ENCODE measurements at places on chromosomes 2 and 18.

- no peak for DNase-seq
Observed at GRCh38 chr18:47821314-47821713, 109.1 kb downstream of the SMAD2 start.

DNA sequence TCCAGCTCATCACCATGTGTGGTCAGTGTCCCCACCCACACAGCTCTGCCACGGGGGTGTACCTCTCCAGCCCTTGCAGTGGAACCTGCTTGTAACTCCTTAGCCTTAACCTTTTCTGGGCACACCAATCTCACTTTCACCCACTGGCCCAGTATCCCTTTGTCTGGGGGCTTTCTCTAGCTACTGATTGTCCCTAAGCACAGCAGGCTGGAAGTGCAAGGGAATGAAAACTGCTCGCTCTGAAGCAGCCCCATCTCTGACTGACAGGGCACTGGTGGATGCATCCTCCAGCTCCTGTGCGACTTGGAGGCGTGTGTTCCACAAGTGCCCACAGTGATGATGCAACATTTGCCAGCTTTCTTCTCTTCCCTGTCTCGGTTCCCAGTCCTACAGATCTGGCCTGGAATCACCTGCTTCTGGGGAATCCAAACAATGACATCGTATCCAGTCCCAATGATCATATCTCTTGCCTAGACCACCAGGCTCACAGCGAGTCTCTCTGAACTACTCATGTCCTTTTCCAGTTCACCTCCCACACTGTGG is 33.6 kb downstream of the SCTR start:
- DNase-seq = no peak

GRCh38 chr2:232600053-232600773 is 33.2 kb upstream of the EFHD1 start:
- DNase-seq = no peak

DNA sequence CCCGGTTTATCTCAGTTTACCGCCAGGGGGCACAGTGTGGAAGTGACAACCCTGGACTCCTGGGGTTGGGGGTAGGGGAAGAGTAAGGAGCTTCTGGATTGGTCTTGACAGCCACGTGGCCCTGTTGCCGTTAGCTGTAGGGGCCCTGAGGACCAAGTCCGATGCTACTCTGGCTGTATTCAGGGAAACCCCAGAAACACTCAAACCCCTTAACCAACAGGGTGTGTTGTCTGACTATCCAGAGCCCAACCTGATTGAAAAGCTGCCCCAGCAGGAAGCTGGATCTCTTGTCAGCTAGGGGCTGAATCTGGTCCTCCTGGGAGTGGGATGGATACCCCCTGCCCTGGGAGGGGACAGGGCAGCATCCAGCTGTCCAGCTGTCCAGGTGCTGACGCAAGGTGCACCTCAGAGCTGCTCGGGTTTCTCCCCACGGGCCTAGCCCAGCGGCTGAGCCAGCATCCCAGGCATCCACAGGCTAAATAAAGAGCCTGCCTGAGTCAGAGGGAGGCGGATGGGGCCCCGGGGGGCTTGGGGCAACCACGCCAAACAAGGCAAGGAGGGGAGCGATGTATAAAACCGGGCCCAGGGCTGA is 3.1 kb upstream of the GMPPA start:
- DNase-seq = peak; percentile 31

- DNase-seq = peak; percentile 95
Observed at GRCh38 chr2:101961338-101962191, 30.2 kb upstream of the IL1R2 start.

GRCh38 chr2:177989029-177989885 is 83.3 kb downstream of the PDE11A start:
- DNase-seq = no peak

DNA sequence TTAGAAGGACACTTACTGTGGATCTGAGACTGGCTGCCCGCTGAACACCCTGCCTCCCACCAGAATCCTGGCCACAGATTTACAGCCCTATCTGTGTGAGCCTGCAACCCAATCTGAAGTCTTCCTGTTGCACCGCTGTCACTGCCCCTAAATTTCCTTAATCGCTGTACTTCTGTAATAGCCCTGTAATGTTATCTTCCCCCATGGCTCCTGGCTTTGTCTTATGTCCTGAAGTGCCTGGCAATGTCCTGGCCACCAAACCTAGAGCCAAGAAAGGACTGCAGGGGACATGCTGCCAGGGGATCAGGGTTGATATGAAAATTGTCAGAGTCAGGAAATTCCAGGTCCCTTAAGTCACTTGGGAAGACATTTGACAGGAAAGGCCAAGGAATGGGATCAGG is 52.7 kb downstream of the FHOD3 start:
- DNase-seq = no peak

- DNase-seq = no peak
Observed at GRCh38 chr18:23591011-23591410, 4.7 kb upstream of the NPC1 start.

GRCh38 chr18:79549638-79550000 is 130.0 kb upstream of the CTDP1 start:
- no peak for DNase-seq

DNA sequence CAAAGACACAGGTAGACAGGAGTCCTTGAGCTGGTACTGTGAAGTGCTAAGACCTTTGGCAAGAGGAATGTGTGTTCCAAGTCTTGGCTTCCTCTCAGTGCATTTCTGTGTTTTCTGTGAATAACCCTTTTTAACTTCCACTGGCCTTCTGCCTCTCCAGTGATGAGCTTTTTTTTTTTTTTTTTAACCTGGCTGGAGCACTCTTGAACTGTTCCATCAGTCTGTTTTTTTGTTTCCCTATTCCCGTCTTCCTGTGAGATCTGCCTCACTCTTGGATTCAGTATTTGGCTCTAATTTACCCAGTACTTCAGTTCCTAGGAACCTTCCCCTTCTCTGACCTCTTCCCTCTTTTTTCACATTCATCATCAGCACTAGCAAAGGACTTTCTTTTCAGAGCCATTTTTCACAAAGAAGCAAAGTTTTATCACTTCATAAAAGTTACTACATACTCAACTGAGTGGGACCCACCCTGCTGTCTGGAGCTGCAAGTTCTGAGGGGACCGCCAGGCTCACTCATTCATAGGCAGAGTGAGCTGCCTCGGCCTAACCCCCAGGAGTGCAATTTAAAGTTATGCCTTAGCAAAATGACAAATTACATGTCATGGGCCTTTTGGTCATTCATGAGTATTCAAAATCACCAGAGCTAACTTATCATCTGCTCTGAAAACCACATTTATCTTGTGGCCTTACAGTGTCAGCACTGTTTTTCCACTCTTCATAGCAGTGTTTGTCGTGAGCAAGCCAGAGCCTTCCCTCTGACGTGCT is 126.9 kb upstream of the DAPL1 start:
- no peak for DNase-seq

GRCh38 chr2:65429786-65430602 is 2.4 kb downstream of the SPRED2 start:
- no peak for DNase-seq

- no peak for DNase-seq
Observed at GRCh38 chr2:58055033-58055786, 8.6 kb downstream of the VRK2 start.

- DNase-seq = no peak
Observed at GRCh38 chr2:241808051-241808720, 807 bp upstream of the NEU4 start.

DNA sequence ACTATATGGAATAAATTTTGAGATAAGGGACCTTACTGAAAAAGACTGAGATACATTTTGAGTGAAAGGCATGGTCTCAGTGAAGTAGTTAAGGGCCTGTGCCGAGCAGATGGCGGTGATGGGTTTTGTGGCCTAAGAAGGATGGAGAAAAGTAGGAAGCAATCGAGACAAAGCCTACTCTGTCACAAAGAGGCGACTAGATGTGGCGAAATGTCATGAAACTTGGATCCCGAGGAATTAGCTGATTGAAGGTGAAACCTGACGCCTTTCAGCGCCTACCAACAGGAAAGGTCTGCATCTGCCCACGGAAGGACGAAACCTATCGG is 558 bp upstream of the CEP192 start:
- DNase-seq = peak; percentile 28

- DNase-seq = no peak
Observed at GRCh38 chr2:52810460-52810859, 957.1 kb upstream of the CHAC2 start.

DNA sequence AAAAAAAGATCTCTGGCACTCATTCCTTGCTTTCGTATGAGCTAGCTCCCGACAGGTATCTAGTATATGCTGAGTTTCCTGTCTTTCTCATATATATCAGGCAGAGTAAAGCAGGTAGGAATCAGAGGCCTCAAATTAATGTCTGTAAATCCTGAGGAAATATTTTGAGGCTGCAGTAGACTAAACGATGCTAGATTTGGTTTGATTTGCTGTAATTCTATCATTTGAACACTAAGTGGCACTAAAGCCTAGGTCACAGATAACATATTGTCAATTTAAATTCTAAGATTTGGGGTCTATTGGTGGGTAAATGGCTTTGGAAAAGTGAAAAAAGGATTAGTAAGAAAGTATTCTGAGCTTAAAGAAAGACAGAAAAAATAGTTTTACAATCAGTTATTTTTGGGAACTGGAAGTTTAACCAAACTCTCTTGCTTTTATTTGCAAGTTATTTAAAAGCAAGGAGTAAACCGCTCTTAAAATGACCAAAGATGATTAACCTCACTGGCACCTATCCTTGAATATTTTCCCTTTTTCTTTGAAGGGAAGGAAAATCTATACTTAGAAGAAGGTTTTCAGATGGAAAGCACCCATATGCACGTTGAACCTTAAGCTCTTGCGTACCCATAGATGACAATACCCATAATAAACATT is 37.6 kb upstream of the SLC4A10 start:
- DNase-seq = no peak

DNA sequence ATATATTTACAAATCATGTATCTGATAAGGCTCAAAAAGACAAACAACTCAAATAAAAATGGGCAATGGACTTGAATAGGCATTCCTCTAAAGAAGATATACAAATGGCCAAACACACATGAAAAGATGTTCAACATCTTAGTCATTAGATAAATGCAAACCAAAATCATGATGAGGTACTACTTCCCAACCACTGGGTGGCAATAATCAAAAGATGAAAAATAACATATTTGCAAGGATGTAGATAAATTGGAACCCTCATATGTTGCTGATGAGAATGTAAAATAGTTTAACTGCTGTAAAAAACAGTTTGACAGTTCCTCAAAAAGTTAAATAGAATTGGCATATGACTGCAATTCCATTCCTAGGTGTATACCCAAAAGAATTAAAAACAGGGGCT is 132.3 kb downstream of the TTC32 start:
- no peak for DNase-seq

- no peak for DNase-seq
Observed at GRCh38 chr2:45898819-45899218, 247.3 kb downstream of the PRKCE start.

DNA sequence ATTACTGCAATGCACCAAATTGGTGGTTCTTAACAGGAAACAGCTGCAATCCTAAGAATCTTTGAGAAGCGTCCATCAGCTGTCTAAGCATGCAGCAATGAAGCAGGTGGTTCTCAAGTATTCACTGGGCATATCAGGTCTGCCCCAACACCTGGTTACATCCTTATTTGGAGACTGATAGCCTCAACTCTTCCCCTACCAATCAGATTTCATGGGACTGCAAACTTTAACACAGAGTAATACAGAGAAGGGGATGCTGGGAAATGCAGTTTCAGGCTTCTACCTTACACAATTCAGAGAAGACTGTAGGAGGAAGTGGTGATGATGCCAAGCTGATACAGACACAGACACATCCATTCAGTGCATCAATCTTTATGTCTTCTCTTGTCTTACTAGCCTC is 240.5 kb downstream of the BCL2 start:
- peak; percentile 33 for DNase-seq

DNA sequence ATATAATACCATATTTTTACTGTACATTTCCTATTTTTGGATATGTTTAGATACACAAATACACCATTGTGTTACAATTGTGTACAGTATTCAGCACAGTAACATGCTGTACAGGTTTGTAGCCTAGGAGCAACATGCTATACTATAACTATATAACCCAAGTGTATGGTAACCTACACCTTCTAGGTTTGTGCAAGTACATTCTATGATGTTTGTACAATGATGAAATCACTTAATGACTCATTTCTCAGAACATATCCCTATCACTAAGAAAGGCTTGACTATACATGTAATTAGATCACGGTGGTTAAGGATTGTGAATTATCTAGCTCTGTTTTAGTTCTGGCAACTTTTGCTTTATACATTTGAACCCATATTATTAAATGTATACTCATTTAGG is 31.3 kb downstream of the NPHP1 start:
- DNase-seq = no peak

DNA sequence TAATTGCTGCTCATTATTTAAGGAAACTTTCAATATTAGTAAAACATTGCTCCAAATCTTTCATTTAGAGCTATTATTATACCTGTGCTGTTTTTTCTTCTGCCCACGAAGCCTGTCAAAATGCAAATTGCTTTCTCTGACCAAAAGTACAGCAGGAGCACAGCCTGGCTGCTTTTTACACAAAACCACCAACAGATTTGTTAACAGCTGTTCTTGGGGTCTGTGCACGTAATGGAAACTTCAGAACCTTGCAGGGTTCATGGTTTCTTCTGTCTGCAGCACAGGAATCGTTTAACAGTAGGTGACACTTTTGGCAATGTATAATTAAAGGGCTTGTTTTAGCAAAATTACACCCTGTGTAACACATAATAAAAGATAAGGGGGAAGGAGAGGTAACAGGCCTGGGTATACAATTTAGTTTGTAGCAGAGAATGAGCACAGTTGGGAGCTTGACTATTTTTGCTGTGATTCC is 447.3 kb downstream of the KCNJ3 start:
- DNase-seq = no peak

GRCh38 chr2:240999873-241000541 is 1.6 kb downstream of the SNED1 start:
- no peak for DNase-seq

- DNase-seq = no peak
Observed at GRCh38 chr18:42525905-42526304, 570.9 kb downstream of the PIK3C3 start.

GRCh38 chr2:76953733-76954347 is 568.3 kb downstream of the LRRTM4 start:
- peak; percentile 45 for DNase-seq

GRCh38 chr2:169086893-169087467 is 17.6 kb downstream of the DHRS9 start:
- no peak for DNase-seq

GRCh38 chr18:51370996-51371395 is 173.5 kb upstream of the MEX3C start:
- no peak for DNase-seq

DNA sequence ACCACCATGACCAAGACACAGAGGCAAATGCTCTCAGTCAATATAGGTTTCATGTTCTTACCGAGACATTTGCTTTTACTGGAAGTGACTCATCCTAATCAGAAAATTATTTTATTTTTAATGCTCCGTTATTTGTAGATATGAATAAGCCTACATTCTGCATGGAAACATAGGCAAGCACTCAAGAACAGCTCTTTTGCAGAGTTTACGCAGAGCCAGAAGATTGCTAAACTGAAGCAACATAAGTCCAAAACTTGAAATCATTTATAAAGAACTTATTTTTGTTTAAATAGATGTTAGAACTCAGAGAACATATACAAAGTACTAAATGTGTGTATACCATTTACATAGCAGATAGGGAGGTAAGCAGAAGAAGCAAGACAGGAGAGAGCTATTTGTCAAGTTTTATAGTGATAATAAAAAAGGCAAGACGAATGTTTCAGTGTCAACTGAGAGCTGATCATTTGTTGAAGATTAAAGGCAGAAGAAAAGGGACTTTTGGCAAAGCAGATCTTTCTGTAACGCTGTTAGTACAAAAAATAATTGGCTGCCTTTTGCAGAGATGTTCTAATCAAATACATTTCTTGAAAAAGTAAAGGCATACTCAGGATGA is 12.4 kb upstream of the PPP1R1C start:
- DNase-seq = no peak
